Astrocyte of the spinal cord (primary cell): ENCODE measurements at places on chromosomes 12 and 14.

DNA sequence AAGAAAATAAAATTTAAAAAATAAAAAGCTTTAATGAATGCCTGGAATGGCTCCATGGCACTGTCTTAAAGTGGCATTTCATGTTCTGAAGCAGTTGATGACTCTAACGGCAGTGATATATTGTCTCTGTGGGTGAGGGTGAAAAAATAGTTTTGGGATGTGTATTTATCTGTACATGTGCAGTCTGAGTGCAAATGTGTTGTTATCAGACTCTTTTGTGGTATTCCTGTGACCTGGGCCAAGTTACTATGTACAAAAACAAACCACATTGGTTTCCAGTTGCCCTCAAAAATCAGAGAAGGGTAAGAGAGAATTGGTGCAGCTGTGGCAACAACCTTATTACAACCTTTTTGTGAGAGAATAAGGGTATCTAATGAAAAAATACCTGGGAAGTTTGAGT lies 81.7 kb upstream of the CCDC91 start:
- peak; percentile 77 for DNase-seq

DNA sequence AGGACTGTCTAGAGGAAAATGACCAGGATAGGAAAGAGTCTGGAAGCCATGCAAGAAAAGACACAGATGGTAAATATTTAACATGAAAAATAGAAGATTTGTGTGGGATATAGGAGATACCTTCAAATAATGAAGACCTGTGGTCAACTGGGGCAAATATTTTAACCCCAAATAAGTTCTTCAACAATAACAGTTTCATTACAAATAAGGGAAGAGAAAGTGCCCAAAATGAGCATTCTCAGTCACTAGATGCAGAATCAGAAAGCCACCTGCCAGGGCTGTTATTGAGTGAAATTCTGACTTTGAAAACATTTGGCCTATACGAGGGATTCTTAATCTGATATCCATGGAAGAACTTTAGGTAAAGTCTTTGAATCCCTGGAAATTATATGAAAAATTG lies 231.2 kb upstream of the PLEKHG7 start:
- no peak for DNase-seq

DNA sequence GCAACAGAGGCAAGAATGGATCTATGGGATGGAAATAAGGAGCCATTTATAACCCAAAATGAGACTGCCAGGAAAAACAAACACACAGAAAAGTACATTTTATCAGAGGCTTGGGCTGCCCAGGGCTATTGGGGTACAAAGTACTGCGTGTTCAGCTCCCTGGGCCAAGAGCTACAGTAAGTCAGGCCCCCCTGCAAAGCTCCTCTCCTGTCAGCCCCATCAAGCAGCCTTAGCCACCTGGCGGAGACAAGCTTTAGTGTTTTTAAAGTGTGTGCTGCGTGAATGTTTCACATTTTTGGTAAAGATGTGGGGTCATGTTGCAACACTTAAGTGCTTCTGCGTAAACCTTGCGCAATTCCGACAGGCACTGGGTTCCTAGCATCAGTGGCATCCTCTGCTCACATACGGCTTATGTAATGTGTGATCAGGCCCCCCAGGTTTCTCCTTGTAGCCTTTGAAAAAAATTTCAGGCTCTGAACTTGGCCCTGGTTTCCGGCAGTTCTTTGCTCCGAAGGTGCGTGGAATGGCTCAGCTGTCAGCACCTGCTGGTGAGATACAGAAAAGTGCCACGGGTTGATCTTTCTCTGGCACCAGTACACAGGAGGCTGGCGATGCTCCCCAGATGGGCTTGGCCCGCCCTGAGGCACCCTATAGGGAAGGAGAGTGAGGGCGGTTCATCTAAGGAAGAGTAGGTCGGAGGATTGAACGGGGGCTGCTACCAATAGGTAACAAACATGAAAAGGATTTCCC lies 198.7 kb upstream of the EEA1 start:
- DNase-seq, result peak; percentile 83

GRCh38 chr12:67524861-67525616 lies 123.5 kb upstream of the DYRK2 start:
- DNase-seq, result no peak

GRCh38 chr14:75101491-75101890 lies 25.4 kb downstream of the NEK9 start:
- DNase-seq, result no peak

- DNase-seq, result no peak
Observed at GRCh38 chr12:13992585-13992984, 11.2 kb upstream of the GRIN2B start.

GRCh38 chr14:61832783-61833182 lies 70.6 kb downstream of the SNAPC1 start:
- no peak for DNase-seq

GRCh38 chr12:6282453-6282840 lies 28.0 kb upstream of the PLEKHG6 start:
- no peak for DNase-seq

- DNase-seq, result no peak
Observed at GRCh38 chr14:95313190-95313589, 6.5 kb downstream of the CLMN start.

DNA sequence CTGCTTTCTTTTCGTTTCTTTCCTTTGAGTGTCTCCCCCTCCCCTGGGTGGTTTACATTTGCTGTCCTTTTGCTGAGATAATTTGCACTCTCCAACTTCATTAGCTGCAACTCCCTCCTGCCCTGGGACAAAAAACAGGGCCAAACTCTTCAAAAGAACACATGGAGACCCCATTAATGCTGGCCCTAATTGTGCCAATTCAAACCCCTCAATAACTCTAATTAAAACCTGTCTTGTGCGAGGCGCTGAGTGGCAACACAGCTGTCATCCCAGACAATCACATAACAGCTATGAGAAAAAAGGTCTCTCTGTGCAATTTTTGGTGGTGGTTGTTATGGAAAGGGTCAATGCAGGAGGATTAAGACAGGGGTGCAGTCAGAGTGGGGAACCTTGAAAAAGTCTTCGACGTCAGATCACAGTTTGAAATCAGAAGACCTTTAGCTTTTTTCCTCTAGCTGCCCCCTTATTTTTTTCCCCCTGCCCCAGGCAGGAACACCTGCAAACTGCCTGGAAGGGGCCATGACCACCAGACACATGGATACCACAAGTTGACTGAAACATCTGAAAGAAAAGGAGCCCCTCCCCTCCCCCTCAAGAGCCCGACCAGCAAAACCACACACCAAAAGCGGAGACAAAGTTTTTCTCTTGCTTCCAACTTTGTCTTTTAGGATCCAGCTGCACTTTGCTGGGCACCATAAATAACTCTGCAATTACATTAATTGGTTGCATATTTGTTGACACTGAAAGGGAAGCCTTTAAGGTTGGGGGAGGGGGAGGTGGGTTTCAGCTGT lies 26.5 kb upstream of the SMOC1 start:
- DNase-seq, result no peak
